ENCODE measurements at places on chromosomes 5 and 9. TPM values are rescaled to one million over a fixed set of nuclear protein-coding genes. Genes with fewer than 3 reads are reported as not detected.

ADGRD2 gene
- not detected for total RNA-seq

SEMA6A gene
- not detected for total RNA-seq

DNA sequence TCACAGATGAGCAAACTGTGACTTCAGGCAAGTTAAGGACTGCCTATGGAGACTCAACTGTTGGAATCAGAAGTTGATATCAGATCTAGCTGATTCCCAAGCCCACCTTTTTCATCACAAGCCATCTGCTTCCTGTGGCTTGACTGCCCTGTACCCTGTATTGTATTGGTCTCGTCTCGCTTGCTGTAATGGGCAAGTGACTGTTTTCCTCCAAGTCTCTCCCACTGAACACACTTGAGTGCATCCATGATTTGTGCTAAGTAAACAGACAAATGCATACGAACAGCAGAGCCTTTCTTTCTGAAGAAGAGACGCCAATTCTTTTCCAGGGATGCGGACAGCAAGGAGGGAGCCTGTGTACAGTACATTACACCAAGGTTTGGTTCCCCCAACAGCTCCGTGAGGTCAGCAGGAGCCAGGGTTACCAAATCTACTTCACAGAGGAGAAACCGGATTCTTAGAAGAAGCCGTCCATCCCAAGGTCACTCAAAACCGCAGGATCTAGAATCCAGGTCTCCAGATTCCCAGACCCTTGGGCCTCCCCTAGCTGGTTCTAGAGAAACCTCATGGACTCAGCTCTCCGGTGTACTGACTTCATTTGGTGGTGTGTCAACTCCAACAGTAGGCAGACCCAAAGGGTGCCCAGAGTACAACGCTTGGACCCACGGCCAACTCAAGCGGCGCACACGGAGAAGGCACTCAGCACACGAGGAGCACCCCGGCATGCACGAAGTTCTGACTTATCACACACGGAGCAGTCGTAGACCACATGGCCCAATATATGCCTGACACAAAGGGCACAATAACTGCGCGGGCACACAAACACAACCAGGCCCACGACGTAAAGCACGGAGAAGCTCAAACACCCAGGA lies 1.1 kb downstream of the BAG1 start:
- no peak for DNase-seq

GRCh38 chr5:133225671-133226152 lies 173.9 kb downstream of the HSPA4 start:
- DNase-seq = no peak

Data from CD8-positive, alpha-beta T cell (primary cell).